ENCODE measurements at places on chromosomes 3 and 15.

GRCh38 chr15:75237316-75237982, 20.7 kb upstream of the GOLGA6C start:
- DNase-seq: no peak

DNA sequence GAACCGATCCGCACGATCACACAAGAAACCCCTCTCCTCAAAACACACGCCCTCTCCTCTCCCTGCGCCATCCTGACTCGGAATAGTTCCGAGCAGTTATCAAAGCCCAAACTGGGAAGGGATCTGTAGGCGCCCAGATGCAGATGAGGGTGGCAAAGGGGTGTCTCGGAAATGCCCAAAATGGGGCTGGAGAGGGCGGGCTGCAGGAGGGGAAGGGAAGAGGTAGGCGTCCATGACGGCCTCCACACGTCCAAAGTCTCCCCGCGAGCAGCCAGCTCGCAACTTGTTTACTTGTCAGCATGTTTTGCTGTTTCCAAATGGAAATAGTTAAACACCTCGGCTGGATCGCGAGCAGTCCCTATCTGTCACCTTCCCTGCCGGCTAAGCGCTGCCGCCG, 1.5 kb downstream of the NTRK3 start:
- no peak for DNase-seq

GRCh38 chr3:190074817-190075216, 45.9 kb downstream of the P3H2 start:
- DNase-seq: no peak

DNA sequence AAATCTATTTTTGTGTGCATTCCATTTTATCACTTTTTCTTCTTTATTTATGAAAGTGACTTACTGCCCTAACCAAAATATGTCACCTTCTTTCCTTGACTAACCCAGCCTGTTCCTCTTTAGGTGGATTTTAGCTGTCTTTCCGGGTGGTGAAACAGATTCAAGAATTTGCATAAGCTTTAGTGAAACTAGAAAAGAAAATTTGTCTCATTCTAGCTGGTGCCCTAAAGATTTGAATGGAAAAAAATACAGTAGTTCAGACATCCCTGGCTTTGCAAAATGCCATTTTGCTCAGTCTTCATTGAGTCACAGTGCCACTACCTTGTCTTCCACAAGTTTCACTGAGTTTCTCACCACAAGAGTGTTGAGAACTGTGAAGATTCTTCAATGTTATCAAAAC, 28.2 kb upstream of the CCDC50 start:
- no peak for DNase-seq

GRCh38 chr15:38667890-38668850, 103.6 kb upstream of the RASGRP1 start:
- no peak for DNase-seq

GRCh38 chr15:100919481-100920405, 586 bp downstream of the LRRK1 start:
- no peak for DNase-seq

- DNase-seq: no peak
Observed at GRCh38 chr15:58322253-58322652, 109.5 kb upstream of the LIPC start.

- DNase-seq: no peak
Observed at GRCh38 chr3:195214381-195214780, 56.6 kb downstream of the XXYLT1 start.

- DNase-seq: no peak
Observed at GRCh38 chr3:100277255-100277800, 16.5 kb downstream of the TBC1D23 start.

DNA sequence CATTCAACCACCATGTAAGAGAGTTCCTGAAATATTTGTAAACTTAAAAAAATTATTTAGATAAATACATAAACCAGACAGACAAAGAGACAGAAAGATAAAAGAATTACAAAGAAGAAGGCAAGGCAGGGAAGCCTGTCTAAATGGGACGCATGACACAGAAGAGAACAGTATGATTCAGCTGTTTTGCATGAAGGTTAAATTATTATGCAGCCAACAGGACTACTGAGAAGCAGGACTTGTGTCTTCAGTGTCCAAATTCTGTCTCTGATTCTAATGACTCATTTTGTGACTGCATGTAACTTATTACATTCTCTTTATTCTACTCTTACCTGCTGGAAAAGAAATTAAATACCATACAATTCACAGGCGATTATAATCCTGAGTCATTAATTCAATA, 340.4 kb upstream of the KCNMB2 start:
- DNase-seq: no peak

DNA sequence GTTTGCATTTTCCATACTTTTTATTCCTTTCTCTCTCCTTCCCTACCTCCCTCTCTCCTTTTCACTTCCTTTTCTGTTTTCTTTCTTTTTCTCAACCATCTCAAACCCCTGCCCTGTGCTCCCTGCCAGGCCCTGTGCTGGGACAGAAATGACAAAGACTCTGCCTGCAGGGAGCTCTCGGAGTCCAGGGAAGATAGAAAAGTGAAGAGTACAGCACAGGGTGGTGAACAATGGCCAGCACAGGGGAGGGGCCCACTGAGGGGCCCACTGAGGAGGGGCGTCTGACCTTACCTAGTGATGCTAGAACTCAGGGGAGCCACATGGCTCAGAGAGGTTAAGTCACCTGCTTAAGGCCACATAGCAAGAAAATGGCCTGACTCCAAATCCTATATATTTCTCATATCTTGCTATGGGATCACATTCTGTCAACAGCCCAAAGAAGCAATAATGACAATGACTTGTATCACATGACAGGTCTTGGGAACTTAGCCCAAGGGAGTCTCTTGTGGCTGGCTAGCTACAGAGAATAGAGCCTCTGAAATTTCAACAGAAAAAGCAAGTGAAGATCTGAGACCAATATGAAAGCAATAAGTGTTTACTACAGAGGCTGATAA, 44.3 kb upstream of the ATP2B2 start:
- no peak for DNase-seq

DNA sequence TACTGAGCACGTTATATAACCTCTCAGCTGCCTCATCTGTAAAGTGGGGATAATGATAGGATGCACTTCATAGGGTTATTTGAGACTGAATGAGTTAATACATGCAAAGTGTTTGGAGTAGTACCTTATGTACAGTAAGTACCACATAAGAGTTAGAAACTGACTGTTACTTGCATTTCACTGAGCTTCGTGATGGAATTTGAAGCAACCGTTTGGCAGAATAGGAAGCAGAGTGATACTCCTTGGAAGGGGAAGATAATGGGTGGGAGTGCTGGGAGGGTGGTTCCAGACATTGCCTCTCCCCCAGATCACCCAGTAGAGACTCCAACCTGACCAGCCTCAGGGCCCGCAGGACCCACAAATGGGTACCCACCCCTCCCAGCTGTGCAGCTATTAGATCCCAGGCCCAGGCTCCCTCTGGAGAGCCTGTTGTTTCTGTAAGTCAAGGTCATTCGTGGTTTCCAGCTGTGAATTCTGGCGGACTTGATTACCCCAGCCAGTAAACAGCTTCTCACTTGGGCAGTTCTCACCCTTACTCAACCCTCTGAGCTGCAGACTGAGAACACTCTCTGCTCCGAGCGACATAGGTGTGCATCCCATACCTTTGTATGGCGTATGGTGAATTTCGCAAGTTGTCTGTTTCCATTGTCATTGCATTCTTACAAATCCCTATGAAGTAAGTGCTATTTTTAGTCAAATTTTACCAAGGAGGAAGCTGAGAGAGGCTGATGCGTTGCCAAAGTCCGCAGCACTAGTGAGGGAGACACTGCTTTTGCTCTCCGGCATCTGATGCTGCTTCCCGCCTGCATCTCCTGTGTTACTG, 11.1 kb downstream of the ALPK3 start:
- DNase-seq: no peak
